Activated T-helper 2 cell treated with anti-CD3 and anti-CD28 coated beads, Interferon-gamma antibody, Interleukin-2, Interleukin-4, amounts not matched to agents 10 μg/mL and 5 μg/mL and 100 μg/mL, durations not matched to agents 14 hours and 24 hours and 36 hours (primary cell): ENCODE measurements at places on chromosomes 13 and 19.
A peak's percentile ranks its signal among the peaks of the same experiment; 100 is the strongest.

GRCh38 chr13:70964124-70964523 lies 855.9 kb upstream of the KLHL1 start:
- H3K27me3 ChIP-seq, result no peaks in the 10 kb centered on the region
- no peak overlapping the region for H3K4me3 ChIP-seq
- H3K27ac ChIP-seq, result no peak overlapping the region
- H3K4me1 ChIP-seq, result no peaks in the 10 kb centered on the region
- no peak for DNase-seq
- no peaks in the 10 kb centered on the region for H3K36me3 ChIP-seq

- no peak for DNase-seq
- H3K4me1 ChIP-seq, result no peaks in the 10 kb centered on the region
- H3K27me3 ChIP-seq, result no peaks in the 10 kb centered on the region
- no peak overlapping the region for H3K4me3 ChIP-seq
- H3K36me3 ChIP-seq, result no peaks in the 10 kb centered on the region
Observed at GRCh38 chr13:68708336-68708908, 1399.2 kb upstream of the ATXN8OS start.

DNA sequence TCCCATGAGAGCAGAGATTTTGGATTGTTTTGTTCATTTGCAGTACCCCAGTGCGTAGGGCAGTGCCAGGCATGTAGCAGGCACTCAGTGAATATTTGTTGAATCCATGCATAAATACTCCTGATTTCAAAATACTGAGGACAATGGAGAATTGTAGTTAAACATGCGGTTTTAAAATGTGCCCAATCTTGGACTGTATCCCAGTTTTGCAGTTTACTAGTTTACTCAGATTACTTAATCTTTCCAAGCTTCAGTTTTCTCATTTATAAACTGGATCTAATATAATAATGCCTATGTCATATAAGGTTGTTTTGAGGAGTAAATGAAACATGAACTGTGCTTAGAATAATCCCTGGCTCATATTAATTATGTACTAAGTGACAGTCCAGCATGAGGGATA lies 39.0 kb downstream of the RCBTB2 start:
- H3K27me3 ChIP-seq, result no peaks in the 10 kb centered on the region
- H3K4me1 ChIP-seq, result peaks cover 61% of the 10 kb centered on the region
- no peak overlapping the region for H3K4me3 ChIP-seq
- H3K27ac ChIP-seq, result no peak overlapping the region
- DNase-seq, result no peak

GRCh38 chr13:38228322-38228721 lies 121.3 kb upstream of the UFM1 start:
- no peaks in the 10 kb centered on the region for H3K4me1 ChIP-seq

- no peak overlapping the region for H3K4me3 ChIP-seq
- H3K4me1 ChIP-seq, result no peaks in the 10 kb centered on the region
- H3K27ac ChIP-seq, result no peak overlapping the region
- no peak for DNase-seq
Observed at GRCh38 chr19:46670813-46671212, 9.8 kb upstream of the DACT3 start.

GRCh38 chr13:74820809-74821208 lies 661.2 kb downstream of the TBC1D4 start:
- H3K27me3 ChIP-seq, result no peaks in the 10 kb centered on the region
- H3K27ac ChIP-seq, result no peak overlapping the region
- no peaks in the 10 kb centered on the region for H3K4me1 ChIP-seq
- no peak for DNase-seq

- H3K4me3 ChIP-seq, result no peak overlapping the region
- H3K27ac ChIP-seq, result no peak overlapping the region
- DNase-seq, result no peak
- no peaks in the 10 kb centered on the region for H3K27me3 ChIP-seq
Observed at GRCh38 chr13:74769333-74769732, 635.1 kb upstream of the KLF12 start.

GRCh38 chr13:101868585-101869469 lies 416.4 kb downstream of the ITGBL1 start:
- H3K4me3 ChIP-seq, result no peak overlapping the region
- no peaks in the 10 kb centered on the region for H3K36me3 ChIP-seq

DNA sequence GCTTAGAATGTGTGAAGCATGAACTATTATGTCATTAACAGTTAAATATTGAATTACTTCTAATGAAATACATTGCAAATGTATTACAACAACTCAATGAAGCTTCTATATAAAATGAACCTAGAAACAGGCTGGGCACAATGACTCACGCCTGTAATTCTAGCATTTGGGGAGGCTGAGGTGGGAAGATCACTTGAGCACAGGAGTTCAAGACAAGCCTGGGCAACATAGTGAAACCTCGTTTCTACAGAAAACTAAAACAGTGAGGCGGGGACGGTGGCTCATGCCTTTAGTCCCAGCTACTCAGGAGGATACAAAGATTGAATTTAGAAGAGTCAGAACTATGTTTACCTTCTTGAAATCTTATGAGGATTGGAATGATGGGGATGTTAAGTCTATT lies 505.1 kb downstream of the SLITRK5 start:
- no peaks in the 10 kb centered on the region for H3K27me3 ChIP-seq
- H3K4me3 ChIP-seq, result no peak overlapping the region
- no peak overlapping the region for H3K27ac ChIP-seq
- H3K36me3 ChIP-seq, result no peaks in the 10 kb centered on the region
- no peak for DNase-seq

GRCh38 chr13:67996101-67996500 lies 766.0 kb upstream of the PCDH9 start:
- no peaks in the 10 kb centered on the region for H3K27me3 ChIP-seq
- no peak overlapping the region for H3K4me3 ChIP-seq
- H3K36me3 ChIP-seq, result no peaks in the 10 kb centered on the region
- no peaks in the 10 kb centered on the region for H3K4me1 ChIP-seq

- no peaks in the 10 kb centered on the region for H3K27me3 ChIP-seq
- no peaks in the 10 kb centered on the region for H3K36me3 ChIP-seq
- H3K4me1 ChIP-seq, result no peaks in the 10 kb centered on the region
- H3K4me3 ChIP-seq, result no peak overlapping the region
Observed at GRCh38 chr19:13411899-13412298, 94.4 kb downstream of the CACNA1A start.

DNA sequence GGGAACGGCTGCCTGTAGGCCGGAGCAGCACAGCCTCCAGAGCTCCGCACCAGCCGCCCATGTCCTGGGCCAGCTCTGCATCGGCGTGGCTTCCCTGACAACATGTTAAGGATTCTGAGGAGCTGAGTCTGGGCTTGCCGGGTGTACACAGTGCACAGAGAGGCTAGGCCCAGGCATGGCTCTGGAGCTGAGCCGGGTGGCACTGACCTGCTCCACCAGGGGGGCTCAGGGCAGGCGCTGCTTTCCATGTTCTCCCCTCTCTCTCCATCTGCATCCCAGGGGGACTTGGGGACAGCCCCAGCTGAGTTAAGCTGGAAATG lies 31.6 kb downstream of the AP1M1 start:
- peaks cover 48% of the 10 kb centered on the region for H3K36me3 ChIP-seq
- H3K27me3 ChIP-seq, result no peaks in the 10 kb centered on the region
- no peak overlapping the region for H3K4me3 ChIP-seq
- H3K27ac ChIP-seq, result no peak overlapping the region
- no peak for DNase-seq

- peaks cover 62% of the 10 kb centered on the region for H3K4me1 ChIP-seq
- H3K36me3 ChIP-seq, result no peaks in the 10 kb centered on the region
- no peaks in the 10 kb centered on the region for H3K27me3 ChIP-seq
- peak; percentile 45 for DNase-seq
- H3K4me3 ChIP-seq, result peak overlapping the region; percentile 65
Observed at GRCh38 chr13:40187841-40188591, 478.4 kb downstream of the FOXO1 start.
